ENCODE measurements at places on chromosomes 13 and 19. TPM values are rescaled to one million over a fixed set of nuclear protein-coding genes. Genes with fewer than 3 reads are reported as not detected.

DNA sequence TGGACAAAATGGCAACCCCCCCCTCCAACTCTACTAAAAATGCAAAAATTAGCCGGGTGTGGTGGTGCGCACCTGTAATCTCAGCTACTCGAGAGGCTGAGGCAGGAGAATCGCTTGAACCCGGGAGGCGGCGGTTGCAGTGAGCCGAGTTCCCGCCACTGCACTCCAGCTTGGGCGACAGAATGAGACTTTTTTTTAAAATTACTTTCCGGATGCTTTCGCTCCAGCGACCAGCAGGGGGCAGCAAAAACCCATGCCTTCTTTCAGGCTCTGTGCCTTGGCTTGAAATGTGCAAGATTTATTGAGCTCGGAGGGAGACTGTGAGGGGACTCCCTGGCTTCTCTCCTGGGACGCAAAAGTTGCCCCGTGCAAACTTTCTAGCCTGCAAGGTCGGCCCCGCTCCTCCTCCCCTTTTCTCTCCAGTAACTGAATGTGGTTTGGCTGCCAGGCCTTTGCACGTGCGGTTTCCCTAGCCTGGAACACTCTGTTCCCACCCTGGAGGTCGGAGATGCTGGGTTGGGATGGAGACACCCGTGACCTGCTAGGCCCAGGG is 61.4 kb upstream of the NFIC start:
- peak; percentile 77 for DNase-seq

NCR1 gene
- not detected for total RNA-seq

- DNase-seq: no peak
Observed at GRCh38 chr19:28297586-28298157, 915.3 kb downstream of the UQCRFS1 start.

- peak; percentile 36 for DNase-seq
Observed at GRCh38 chr19:38134540-38135149, 89.4 kb downstream of the DPF1 start.

WTIP gene
- 5.2 TPM for total RNA-seq

MCEMP1 gene
- not detected for total RNA-seq

KLK8 gene
- not detected for total RNA-seq

All from PC-3 (cell line).